Stimulated activated CD4-positive, alpha-beta T cell treated with anti-CD3 and anti-CD28 coated beads, TNF-alpha, amount 100 ng/mL, for 1 hour (primary cell): ENCODE measurements at places on chromosomes 7 and 10.

DNA sequence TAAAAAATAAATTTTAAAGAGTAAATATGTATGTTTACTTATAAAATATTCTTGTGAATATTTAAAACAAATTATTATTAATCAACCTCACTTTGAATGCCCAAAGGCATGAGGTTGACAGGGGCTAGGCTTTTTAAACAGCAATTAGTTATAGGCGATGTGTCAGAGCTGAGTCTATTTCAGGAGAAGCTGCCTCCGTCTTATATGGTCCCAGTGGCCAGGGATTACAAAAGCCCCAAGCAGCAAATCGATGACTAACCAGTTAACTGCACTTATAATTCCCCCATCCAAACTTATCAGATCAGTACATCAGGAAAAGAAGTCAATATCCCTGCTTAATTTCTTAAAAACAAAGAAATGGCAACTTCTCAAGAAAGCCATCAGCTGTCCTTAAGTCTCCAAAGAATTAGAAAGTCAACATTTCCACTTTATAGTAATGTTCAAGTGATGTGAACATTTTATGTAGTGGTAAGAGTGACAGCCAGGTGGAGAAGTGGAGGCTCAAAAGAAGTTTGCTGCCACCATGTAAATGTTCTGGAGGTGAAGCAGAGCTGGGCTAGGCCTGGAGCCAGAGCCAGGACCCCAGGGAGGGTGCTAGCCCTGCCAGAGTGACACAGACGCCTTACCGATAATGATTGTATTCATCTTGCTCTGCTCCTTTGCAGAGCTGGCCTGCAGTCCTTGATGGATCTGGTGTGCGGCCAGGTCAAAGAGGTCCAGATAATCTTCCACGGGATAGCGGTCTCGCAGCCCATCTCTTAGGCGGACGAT, 51.5 kb downstream of the CHST15 start:
- DNase-seq, result no peak

- DNase-seq, result no peak
These were observed 169.4 kb downstream of the AKR1D1 start for GRCh38 chr7:138245682-138246081.

GRCh38 chr10:23173214-23174073, 18.7 kb upstream of the PTF1A start:
- DNase-seq, result no peak

- DNase-seq, result no peak
These were observed 61.2 kb upstream of the ARHGAP21 start for GRCh38 chr10:24784923-24785322.

GRCh38 chr10:130471486-130471885, 335.3 kb downstream of the GLRX3 start:
- no peak for DNase-seq

GRCh38 chr10:72049969-72050781, 38.2 kb downstream of the SPOCK2 start:
- no peak for DNase-seq
